ENCODE measurements at places on chromosomes 3 and 15.

DNA sequence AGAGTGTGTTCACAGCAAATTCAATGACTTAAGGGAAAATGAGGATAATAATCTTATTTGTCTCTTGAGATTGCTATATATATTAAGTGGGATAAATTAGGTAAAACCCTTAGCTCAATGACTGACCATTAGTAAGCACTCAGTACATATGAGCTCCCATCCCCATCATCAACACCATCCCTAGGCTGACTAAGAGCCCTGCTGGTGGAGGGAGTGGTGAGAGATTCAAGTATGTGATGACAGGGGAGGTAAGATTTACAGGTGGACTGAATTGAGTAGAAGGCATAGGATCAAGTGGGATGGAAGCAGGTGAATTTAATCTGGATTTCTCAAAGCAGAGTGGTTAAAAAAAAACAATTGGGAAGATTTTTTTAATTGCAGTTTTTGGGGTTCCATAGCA lies 21.0 kb upstream of the LRRN1 start:
- no peak for DNase-seq

DNA sequence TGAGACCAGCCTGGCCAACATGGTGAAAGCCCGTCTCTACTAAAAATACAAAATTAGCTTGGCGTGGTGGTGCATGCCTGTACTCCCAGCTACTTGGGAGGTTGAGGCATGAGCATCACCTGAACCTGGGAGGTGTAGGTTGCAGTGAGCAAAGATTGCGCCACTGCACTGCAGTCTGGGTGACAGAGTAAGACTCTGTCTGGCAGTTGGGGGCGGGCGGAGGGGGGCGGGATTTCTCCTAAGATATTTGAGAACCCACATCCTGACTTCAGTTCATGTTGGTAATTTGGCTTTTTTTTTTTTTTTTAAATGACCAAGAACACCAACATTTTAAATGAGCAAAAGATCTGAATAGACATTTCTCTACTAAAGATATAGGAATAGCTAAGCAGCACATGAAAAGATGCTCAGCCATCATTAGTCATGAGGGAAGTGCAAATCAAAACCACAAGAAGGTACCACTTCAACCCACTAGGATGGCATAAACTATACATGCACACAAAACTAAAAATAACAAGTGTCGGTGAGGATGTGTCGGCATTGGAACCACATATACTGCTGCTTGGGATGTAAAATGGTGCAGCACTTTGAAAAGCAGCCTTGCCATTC lies 75.6 kb upstream of the LMOD3 start:
- no peak for DNase-seq

GRCh38 chr15:90046911-90047392 lies 45.8 kb downstream of the ZNF710 start:
- no peak for DNase-seq

DNA sequence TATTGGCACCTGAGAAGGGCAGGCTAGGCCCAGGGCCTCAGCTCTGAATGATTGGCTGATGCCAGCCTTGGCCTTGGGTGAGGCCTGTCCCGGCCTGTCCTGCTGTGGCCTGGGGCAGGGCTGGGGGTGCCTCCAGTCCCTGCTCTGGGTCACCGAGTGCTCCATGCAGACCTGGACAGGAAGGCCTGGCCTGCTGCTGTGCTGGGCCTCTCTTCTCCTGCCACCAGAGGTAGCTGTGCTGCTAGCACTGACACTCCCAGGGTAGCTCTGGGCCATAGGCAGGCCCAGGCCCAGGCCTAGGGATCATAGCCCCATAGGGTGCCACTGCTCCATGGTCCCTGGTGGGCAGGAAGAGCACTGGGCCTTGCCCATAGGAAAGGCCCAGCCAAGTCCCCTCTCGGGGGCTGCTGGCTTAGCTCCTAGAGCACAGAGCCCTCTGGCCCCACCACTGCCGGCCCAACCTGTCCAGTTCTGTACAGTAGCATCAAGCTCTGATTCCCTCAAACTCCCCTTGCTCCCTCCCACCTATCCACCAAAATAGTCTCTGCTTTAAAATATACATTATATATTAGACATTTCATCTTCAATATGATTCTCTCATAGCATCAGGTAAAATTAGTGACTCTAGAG lies 18.2 kb downstream of the ABTB1 start:
- DNase-seq = peak; percentile 56

GRCh38 chr3:183275418-183275817 lies 22.4 kb downstream of the B3GNT5 start:
- no peak for DNase-seq

DNA sequence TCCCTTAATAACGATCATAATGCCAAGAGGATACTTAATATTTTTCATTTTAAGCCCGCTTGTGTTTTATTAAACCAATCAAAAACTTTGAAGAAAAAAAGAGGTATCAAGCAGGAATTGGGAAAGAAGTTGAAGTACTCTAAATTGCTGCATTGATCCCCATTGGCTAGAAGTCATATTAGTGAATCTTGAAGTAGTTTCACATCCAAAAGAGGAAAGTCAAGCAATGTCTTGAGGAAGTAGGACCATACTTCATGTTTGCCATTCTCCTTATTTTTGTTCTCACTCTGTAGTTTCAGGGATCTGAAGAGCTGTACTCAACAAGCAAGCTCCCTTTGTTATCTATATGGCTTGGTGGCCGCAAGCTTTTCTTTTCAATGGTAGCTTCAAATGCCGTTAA lies 2.2 kb downstream of the SCAANT1 start:
- DNase-seq = no peak

GRCh38 chr3:50268276-50268675 lies 671 bp upstream of the SEMA3B start:
- no peak for DNase-seq

DNA sequence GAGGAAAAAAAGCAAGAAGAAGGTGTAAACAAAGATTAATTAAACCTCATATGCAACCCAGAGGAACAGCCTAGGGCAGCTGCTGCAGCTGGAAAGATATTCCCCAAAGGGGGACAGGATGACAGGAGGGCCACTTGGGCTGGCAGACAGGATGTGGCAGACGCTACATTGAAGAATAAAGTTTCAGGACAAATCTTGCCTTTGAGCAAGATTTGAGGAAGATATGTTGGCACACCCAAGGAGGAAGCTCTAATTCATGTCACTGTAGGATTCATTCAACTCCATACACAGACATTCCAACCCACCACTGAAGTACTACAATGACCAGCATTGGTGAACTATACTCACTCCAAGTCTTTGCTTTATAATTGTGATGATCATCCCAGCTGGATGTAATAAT lies 504.0 kb downstream of the SHQ1 start:
- DNase-seq = no peak

- DNase-seq = no peak
Measured at GRCh38 chr3:177642042-177642803, 444.9 kb upstream of the TBL1XR1 start.

GRCh38 chr3:64063207-64063982 lies 40.1 kb upstream of the PSMD6 start:
- no peak for DNase-seq

GRCh38 chr15:40909662-40910630 lies 15.7 kb downstream of the VPS18 start:
- no peak for DNase-seq

GRCh38 chr3:46959161-46959511 lies 17.4 kb downstream of the CCDC12 start:
- DNase-seq = no peak
